ENCODE measurements at places on chromosomes 1 and 21.

GRCh38 chr1:59415881-59416280 is 119.0 kb downstream of the FGGY start:
- no peak for DNase-seq

DNA sequence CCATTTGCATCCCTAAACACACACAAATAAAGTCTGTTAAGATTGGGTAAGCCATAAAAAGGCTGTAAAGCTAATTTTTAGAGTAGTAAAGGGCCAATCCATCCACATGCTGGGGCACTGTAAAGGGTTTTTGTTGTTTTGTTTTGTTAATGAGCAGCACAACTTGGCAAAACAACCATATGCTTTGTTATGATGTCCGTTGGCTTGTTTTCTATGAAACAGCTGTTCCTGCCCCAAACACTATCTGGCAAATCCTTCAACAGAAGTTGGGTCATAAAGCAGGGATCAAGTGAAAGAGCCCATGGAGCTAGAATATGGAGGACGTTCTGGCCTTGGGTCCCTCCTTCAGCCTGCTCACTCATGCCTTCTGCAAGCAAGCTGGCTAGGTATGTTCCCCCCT is 183.6 kb downstream of the APP start:
- DNase-seq: no peak

- no peak for DNase-seq
Measured at GRCh38 chr1:172640111-172640510, 18.8 kb upstream of the FASLG start.

GRCh38 chr1:100921110-100921706 is 25.3 kb downstream of the SLC30A7 start:
- DNase-seq: peak; percentile 46

DNA sequence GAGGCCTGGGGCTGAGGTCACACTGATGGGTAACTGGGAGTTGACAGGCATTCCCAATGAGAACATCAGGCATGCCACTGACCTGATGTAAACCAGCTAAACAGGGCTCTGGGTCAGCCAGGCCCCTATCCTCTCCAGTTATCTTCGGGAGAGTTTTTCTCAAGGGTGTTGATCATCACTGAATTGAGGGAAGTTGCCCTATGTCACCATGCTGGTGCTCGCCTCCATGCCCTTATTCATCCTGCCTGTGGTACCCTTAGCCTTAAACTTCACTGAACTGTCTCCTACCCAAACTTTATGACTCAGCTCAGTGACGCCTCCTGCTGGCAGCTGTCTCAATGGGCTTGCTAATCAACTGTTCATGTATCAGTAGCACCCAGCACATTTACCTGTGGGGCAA is 80.7 kb upstream of the TNR start:
- no peak for DNase-seq

- no peak for DNase-seq
Measured at GRCh38 chr1:24101796-24102586, 9.9 kb downstream of the MYOM3 start.

DNA sequence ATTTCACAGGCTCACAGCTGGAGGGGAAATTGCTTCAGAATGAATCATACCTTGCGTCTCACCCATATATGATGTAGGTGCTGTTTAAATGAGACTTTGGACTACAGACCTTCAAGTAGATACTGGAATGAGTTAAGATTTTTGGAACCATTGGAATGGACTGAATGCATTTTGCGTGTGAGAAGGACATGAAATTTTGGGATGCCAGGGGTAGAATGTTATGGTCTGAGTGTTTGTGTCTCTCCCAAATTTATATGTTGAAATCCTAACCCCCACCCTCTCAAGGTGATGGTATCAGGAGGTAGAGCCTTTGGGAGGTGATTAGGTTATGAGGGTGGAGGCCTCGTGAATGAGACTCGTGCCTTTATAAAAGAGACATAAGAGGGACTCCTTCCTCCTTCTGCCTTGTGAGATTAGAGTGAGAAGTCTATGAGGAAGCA is 41.4 kb downstream of the KCNK1 start:
- DNase-seq: no peak

DNA sequence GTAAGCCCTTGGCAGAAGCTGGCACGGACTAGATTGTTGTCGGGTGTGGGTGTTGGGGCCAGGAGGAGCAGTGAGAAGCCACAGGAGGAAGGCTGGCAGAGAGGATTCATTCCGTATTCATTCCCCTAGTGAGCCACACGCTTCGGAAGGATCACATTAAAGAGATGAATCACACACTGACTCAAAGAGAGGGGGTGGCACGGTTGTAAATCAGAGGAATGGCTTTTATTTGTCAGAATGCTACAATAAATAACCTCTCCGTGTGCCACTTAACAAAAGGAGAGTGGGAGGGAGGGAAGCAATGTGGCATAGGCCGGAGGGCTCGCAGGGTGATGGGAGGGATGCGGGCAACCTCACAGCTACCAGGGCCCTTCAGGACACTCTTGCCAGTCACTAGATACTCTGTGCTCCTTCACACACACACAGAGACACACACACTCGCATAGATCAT is 135.5 kb downstream of the HIVEP3 start:
- DNase-seq: peak; percentile 48

DNA sequence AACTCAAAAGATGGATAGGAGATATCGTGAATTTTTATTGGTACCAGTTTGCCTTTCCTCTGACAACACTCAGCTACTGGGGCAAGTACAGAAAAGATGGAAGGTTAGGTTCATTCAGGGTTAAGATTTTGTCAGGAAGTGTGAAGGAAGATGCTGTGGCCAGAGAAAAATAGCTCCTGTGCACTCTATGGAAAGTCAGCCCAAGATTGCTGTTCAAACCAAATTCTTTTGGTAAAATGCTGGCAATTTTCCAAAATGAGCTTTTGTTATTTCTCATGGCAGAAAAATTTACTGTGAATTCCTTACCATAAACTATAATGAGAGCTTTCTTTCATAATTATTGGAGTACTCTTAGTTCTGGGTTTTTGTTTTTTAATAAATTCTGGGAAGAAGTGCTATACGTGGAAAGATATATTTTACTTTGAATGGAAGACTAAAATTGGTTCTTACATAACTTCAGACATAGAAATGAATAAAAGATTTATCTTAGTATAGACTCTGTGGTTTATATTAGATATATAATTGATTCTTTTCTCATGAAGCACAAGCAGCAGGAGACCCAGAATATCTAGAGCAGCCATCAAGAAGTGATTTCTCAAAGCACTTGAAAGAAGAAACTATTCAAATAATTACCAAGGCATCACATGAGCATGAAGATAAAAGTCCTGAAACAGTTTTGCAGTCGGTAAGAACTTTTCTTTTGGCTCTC is 112.2 kb downstream of the USP25 start:
- no peak for DNase-seq

GRCh38 chr21:35108887-35109286 is 59.8 kb upstream of the RUNX1 start:
- DNase-seq: no peak

DNA sequence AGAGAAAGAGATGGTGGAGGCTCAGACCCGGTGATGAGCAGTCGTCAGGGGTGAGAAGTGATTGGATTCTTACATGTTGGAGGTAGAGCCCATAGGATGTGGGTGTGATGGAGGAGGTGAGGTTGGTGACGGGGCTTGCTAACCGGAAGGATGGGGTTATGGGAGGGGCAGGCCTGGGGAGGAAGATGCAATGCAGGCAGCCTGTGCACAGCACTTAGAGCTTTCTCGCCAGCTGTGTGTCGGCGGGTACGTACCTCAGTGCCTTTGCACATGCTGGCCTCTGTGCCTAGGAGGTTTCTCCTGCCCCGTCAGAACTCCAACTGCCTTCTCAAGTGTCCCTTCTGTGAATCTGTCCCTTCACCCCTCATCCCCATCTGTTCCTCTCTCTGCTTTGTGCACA is 2.9 kb upstream of the BSND start:
- no peak for DNase-seq

GRCh38 chr1:118147522-118147921 is 37.5 kb downstream of the SPAG17 start:
- DNase-seq: no peak

DNA sequence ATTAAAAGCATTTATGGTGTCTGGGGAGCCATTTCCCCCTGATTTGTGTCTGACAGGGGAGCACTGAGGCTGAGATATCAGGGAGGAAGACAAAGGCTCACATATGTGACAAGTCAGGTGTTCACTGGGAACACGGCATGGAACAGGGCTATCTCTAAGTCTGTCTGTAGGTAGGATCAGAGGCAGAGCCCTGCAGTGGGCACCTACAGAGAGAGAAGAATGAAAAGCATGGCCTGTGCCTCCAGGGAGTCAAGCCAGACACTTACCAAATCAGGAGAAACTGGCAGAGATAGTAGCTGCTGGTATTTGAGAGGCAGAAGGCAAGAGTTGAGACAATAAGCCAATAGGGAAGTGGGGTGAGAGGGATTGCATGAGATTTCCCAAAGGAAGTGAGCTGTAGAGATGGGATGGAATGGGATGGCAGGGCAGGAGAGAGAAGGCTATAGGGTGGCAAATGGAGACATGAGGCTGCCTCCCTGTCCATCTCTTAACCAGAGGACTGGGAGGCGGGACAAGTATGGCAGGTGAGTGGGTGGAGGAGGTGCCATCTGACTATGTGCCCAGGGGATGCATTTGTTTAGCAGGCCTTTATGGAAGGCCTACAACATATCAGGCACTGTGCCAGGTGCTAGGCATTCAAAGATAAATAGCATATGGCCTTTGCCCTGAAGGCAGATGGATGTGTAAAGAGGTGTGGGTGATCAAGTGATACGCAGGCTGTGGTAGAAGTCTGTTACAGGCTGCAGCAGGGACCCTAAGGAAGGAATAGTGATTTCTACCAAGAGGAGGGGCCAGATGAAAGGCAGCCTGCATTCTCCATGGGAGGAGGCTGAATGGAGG is 136.2 kb upstream of the IPO9 start:
- DNase-seq: peak; percentile 73

GRCh38 chr1:169460191-169460833 is 25.4 kb downstream of the SLC19A2 start:
- DNase-seq: no peak

GRCh38 chr1:45908611-45909140 is 105.3 kb downstream of the MAST2 start:
- DNase-seq: no peak

- DNase-seq: no peak
Measured at GRCh38 chr21:15552914-15553494, 176.8 kb upstream of the USP25 start.

DNA sequence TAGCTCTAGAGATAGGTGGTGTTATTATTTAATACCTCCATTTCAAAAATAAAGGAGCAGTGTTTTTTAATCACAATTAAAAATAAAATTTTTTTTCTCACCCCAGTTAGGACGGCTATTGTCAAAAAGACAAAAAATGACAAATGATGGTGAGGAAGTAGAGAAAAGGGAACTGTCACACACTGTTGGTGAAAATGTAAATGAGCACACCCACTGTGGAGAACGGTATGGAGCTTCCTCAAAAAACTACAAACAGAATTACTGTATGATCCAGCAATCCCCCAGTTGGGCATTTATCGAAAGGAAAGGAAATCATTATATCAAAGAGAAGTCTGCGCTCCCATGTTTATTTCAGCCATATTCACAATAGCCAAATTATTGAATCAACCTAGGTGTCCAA is 148.7 kb upstream of the NR5A2 start:
- DNase-seq: no peak

DNA sequence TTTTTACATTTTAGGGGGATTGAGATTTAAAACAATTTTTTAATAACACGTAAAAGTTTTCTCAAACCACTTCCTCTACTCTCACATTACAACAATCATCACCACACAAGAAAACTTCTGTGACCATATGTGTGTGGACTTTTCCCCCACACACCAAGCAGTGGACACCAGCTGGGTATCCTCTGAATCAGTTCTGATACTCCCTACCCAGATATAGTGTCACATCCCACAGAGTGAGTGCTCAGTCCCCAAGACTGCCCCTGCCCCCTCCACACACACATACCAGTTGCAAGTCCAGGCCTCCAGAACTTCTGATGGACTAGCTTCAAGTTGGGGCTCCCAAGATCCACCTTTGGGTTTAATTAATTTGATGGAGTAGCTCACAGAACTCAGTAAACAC is 53.3 kb upstream of the QSOX1 start:
- DNase-seq: no peak

- no peak for DNase-seq
Measured at GRCh38 chr1:56811331-56811730, 7.9 kb downstream of the FYB2 start.

- no peak for DNase-seq
Measured at GRCh38 chr1:61004262-61005003, 77.9 kb upstream of the NFIA start.

- no peak for DNase-seq
Measured at GRCh38 chr1:245686446-245687030, 531.8 kb downstream of the KIF26B start.

- no peak for DNase-seq
Measured at GRCh38 chr1:81660286-81660685, 140.4 kb upstream of the ADGRL2 start.

GRCh38 chr1:115666206-115666605 is 24.4 kb downstream of the VANGL1 start:
- no peak for DNase-seq

GRCh38 chr1:26395754-26396153 is 14.9 kb upstream of the LIN28A start:
- no peak for DNase-seq

DNA sequence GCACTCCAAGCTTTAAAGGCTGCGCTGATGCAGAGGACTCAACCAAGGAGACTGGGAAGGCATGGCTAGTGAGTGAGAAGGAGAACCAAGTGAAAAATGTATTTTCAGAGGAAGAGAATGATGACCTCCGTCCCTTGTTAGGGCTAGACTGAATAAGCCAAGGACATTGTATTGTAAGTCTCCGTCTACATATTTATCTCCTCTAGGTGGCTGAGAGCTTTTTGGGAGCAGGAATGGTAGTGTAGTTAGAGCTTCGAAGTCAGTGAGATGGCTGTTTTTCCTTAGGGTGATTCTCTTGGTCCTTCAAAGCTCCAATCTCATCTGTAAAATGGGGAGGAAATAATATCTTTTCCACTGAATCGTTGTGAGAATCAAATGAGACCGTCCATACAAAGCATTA is 37.6 kb downstream of the ZBTB40 start:
- no peak for DNase-seq

DNA sequence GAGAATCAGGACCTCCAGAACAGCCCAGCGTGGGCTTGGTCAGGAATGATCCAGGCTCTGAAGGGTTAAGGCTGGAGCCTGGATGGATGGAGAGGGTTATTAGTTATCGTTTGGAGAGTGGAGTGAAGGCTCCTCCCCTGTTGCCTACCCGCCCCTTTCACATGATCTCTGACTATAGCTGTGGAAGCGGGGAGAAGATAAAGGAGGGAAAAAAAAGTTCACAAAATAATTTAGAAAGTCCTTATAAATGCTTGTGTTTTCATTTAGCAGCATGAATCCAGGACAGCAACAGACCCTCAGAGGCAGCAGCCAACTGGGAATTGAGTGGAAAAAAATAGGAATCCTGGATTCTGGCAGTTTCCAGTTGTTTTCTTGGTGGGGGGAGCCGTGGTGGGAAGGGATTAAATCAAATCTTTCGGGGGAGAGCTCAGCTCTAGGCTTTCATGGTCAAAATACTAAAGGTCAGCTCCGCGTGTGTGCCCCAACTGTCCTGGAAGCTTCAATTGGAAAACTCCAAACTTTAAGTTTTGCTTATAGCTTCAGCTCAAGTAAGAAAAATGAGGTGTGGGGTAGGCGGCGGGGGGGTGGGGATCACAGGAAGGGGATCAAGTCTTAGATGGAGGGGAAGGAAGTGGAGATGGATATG is 595 bp upstream of the DDR2 start:
- DNase-seq: no peak
